ENCODE measurements at places on chromosomes 3 and 15.

GRCh38 chr15:38474155-38474757 lies 20.3 kb downstream of the FAM98B start:
- DNase-seq = peak; percentile 78

GRCh38 chr3:150268426-150269391 lies 139.4 kb upstream of the TSC22D2 start:
- DNase-seq = no peak

GRCh38 chr3:72595376-72595775 lies 252.9 kb downstream of the SHQ1 start:
- DNase-seq = no peak

DNA sequence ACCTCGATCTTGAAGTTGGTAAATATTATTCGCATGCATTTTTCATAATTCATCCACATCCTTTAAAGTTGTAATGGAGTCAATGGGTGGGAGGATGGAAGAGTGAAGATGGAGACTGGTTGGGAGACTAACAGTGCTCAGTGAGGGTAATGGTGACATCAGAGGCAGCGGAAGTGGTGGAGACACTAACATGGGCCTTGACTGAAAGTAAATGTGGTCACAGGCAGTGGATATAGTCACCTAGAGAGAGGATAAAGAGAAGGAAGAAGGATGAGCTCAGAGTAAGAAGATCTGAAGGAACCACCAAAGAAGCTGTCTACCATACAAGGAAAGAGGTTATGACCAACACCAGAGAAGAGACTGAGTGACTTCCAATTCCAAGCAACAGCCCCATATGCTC lies 281.6 kb upstream of the STT3B start:
- no peak for DNase-seq

- DNase-seq = no peak
These were observed 101.0 kb upstream of the NMNAT3 start for GRCh38 chr3:139778682-139779233.

GRCh38 chr3:46669191-46669999 lies 24.1 kb downstream of the ALS2CL start:
- DNase-seq = no peak

- DNase-seq = no peak
These were observed 127.0 kb downstream of the PLOD2 start for GRCh38 chr3:146033950-146034349.

DNA sequence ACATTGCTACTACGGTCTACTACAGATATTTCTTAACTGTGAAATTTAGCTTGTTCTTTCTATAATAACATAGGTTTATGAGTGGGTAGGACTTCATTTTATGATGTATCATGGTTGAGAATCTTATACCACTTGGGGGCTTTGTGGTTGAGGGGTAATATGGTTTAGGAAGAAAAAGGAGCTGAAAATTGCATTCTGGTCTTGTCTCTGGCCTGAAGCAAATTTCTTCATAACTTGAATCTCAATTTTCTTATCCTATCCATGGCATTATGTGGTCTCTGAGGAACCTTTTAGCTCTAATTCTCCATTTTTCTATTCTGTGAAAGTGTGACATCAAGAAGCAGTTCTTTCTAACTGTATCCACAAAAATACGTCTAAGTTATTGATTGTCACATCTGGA lies 341.0 kb downstream of the SOX2 start:
- DNase-seq = no peak

DNA sequence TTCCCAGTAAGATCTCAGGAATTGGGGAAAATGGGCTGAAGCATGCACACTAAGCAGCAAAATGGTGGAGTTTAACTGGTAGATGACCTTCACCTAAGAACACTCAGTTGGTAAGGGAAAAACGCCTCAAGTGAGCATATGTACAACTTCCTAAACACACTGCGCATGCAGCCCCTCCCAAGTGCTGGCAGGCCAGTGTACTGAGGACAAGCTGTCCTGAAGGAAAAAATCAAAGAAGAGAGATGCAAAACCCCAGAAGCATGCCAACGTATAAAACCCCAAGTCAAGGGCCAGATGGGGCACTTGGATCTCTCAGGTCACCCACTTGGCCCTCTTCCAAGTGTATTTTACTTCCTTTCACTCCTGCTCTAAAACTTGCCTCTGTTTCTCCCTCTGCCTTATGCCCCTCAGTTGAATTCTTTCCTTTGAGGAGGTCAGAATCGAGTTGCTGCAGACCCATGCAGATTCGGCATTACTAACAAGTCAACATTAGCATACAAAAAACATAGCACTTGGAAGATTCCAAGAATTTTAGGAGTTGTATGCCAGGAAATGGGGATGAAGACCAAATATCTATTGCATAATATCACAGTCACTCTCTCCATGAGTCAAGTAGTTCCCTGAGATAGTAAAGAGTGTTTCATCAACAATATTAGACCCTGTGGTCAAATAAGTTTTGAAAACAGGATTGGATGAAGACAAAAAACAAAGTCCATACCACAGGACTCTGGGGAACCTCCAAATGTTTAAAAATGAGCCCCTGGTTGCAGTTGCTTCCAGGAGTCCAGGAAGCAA lies 10.8 kb upstream of the FYCO1 start:
- DNase-seq = no peak
